Activated T-cell treated with anti-CD3 and anti-CD28 coated beads for 1 hour (primary cell): ENCODE measurements at places on chromosomes 5 and 9.

GRCh38 chr9:69295872-69296552 lies 29.0 kb upstream of the ENTREP1 start:
- DNase-seq, result no peak

- no peak for DNase-seq
Observed at GRCh38 chr5:159765135-159765433, 151.2 kb upstream of the ADRA1B start.

GRCh38 chr9:89183146-89183545 lies 4.5 kb upstream of the SHC3 start:
- DNase-seq, result no peak

DNA sequence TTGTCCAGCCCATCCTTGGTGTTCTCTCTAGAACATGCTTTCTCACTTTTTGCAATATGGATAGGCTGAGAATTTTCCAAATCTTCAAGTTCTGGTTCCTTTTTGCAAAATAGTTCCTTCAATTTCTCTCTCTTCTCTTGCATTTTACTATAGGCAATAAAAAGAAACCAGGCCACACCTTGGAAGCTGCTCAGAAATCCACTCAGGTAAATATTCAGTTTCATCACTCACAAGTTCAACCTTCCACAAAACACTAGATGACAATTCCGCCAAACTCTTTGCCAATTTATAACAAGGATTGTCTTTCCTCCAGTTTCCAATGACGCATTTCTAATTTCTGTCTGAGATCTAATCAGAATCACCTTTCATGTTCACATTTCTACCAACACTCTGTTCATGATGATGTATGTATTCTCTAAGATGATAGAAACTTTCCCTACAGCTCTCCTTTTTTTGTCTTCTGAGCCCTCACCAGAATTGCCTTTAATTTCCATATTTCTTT lies 204.2 kb upstream of the PIK3R1 start:
- DNase-seq, result no peak

- no peak for DNase-seq
Observed at GRCh38 chr5:38154615-38155204, 103.6 kb upstream of the EGFLAM start.

GRCh38 chr5:126858441-126858840 lies 81.5 kb downstream of the LMNB1 start:
- no peak for DNase-seq

GRCh38 chr5:157486221-157486681 lies 26.2 kb downstream of the NIPAL4 start:
- no peak for DNase-seq

DNA sequence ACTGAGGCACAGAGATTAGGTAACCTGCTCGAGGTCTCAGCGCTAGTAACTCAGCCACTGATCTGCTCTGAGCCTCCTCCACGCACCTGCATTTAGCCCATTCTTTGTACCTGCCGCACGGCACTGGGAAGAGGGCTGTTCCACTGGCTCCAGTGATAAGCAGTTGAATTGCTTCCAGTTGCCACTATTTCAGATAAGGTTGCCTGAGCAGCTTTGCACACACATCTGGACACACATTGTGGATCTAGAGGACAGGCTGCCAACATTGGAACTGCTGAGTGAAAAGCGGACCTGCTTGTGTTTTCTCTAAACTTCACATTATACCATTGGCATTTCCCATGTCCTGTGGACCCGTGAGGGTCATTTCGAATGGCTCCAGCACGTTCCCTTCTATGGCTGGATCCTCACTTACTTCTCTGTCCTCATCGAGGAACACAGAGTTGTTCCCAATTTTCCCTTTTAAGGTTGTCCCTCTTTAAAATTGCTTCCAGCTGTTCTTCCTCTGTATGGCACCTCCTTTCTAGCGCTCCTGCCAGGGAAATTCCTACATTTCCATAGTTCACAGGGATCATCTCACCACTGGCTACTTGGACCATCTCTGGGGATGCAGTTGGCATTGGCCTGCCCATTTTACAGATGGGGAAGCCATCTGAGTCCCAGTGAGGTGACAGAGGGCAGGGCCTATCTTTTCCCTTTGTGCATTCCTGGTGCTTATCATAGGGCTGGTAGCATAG lies 45.9 kb upstream of the RPL26L1 start:
- DNase-seq, result no peak

- DNase-seq, result no peak
Observed at GRCh38 chr9:136083558-136084062, 11.5 kb downstream of the NACC2 start.

DNA sequence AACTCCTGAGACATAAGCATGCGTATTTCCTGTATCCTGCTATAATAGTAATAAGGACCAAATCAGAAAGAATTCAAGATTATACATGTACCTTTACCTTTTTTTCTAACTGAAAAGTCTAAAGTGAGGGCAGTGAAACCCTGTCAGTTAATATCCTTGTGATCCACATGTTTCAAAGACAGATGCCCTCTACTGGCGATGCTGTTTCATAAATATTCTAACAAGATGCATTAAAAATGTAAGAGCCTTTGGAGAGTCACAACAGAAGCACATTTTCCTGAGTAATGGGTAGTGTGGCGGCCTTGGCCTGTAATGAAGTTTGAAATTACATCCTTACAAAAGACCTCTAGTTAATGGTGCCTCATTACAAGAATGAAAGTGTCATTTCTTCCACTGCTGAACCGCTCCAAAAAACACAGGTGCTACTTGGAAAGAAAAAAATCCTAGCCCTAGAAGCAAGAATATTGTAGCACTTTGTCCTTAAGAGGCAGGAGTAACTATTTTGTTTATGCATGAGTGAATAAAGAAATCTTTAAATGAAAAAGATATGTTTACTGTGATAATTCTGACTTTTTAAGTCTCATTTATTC lies 232.6 kb downstream of the EPB41L4A start:
- no peak for DNase-seq
